ENCODE measurements at places on chromosomes 2 and 18.

- no peak for DNase-seq
Measured at GRCh38 chr18:35730691-35731370, 149.3 kb downstream of the GALNT1 start.

DNA sequence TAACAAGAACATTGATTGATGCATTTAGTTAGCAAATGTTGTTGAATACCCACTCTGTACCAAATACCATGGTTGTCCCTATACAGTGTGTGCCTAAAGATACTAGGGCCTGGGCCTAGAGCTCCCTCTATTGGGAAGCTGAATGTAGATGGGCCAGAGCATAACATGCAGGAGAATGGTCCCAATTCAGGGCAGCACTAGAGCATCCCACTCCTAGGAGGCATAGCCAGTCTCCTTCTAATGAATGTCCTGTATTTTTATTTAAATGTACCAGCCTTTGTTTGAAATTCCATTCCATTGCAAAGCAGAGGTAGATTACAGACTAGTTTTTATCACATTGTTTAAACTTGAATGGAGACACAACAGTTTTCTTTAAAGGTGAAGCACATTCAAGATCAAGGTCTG lies 90.6 kb downstream of the FEZ2 start:
- no peak for DNase-seq

GRCh38 chr2:78024996-78025395 lies 502.8 kb upstream of the LRRTM4 start:
- no peak for DNase-seq

DNA sequence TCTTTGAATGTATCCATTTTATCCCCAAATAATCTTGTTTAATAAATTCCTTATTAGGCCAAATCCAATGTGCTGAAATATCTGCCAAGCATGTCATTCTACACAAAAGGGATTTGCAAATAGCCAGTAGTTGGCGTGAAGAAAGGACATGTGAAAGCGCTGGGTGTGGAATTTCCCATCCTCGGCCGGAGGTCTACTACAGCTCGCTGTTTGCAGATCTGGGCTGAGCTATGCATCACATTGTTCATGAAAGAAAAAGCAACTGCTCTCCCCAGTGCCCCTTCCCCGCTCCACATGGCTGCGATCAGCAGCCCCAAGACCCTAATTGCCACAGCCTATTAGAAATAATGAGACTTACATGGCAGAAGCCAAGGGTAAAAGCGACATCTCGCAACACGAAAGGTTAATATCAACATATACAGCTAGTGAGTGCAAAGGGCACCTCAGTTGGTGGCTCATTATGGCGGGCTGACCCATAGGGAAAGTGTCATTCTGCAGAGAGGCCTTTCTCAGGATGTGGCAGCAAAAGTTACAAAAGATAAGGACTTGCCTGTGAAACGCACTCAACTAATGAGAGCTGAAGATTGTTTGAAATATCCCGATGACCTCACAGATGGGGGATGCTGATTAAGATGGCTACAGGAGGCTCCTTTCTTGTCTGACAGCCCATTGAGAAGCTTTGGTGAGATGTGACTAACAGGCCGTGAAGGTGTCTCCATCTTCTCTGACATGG lies 126.9 kb upstream of the CYP1B1 start:
- DNase-seq = no peak

DNA sequence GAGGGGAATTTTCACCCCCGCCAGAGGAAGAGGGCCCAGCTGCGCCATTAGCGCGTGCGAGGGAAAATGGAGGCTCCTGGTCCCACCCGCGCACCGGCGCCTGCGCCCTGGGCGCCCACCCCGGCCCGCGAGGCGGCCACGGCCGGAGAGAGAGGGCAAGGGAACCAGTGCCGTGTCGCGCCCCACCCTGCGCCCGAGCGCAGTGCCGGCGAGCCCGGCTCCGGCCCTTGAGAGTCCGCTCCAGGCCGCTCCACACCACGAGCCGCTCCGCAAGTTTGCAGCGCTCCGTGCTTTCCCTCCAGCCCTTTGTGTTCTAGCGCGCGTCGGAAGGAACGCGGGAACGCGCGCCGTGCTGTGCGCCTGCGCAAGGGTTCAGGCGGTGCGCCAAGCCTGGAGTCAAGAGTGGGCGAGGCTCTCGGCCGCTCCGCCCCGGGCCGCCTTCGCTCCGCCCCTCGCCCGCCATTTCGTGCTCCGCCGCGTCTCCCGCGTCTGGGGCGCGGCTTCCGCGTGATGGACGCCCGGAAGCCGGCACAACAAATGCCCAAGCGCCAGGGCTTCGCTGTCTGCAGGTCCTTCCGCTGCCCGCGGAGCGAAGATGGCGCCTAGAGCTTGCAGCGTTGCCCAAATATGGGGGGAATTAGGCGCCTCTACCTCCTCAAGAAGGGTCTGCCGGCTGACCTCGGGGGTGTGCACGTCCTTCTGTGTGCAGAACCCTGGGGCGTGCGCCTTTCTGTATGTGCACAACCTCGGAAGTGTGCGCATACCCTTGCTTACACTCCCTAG lies 46.1 kb upstream of the PTMA start:
- peak; percentile 91 for DNase-seq

- no peak for DNase-seq
Measured at GRCh38 chr2:105449076-105449475, 50.2 kb upstream of the FHL2 start.

DNA sequence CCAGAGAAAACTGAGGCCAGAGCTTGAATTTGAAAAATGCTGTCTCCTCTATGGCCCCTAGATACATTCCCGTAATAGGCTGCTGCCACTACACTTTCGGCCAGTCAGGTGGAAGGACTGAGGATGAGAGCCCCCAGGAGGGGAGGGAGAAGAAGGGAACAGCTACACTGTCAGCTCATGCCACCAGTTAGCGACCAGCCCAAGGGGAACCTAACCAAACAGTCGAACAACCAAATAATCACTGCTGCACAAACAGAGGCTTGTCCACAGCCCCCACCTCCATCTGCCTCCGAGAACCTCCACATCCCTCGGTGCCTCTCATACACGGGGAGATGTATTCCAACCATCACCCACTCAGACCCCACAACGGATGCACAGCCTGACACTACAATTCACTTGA lies 7.3 kb downstream of the ZNF516 start:
- DNase-seq = no peak

DNA sequence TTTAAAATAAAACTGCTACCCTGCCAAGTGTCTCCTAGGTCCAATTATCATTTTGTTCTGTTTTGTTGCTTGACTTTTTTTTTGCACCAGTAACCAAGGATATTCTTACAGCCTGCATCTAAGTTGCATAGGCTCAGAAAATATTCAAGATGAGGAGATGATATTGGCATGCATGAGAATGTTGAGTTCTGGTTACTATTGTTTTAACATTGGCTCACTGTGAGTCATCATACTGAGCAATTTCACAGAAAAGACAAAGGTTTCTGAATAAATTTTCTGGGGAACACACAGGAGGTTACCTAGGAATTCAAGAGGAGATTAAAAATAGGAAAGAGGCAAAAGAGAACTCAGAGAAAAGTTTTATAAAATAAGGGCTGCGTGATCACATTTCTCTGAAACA lies 84.8 kb upstream of the POU3F3 start:
- DNase-seq = no peak

GRCh38 chr18:62348474-62348873 lies 23.4 kb downstream of the TNFRSF11A start:
- DNase-seq = no peak

- no peak for DNase-seq
Measured at GRCh38 chr2:207930747-207931146, 94.6 kb downstream of the PLEKHM3 start.

GRCh38 chr2:85714841-85715240 lies 20.7 kb downstream of the GNLY start:
- DNase-seq = no peak

GRCh38 chr2:15074751-15075700 lies 442.5 kb downstream of the LRATD1 start:
- DNase-seq = no peak

DNA sequence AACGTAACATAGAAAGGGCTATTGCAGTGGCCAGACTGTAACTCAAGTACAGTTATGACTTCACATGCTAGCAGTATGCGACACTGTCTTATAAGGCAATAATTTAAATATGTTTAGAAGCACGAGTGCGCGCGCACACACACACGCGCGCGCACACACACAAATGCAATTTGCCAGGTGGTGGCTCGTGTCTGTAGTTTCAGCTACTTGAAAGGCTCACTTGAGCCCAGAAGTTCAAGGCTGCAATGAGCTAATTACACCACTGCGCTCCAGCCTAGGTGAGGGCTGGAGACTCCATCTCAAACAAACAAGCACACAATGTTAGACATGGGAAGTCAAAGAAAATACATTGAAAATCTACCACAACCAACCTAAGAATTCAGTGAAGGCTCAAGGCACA lies 103.7 kb downstream of the USP34 start:
- no peak for DNase-seq

- DNase-seq = no peak
Measured at GRCh38 chr2:171327043-171327496, 106.7 kb downstream of the METTL8 start.

DNA sequence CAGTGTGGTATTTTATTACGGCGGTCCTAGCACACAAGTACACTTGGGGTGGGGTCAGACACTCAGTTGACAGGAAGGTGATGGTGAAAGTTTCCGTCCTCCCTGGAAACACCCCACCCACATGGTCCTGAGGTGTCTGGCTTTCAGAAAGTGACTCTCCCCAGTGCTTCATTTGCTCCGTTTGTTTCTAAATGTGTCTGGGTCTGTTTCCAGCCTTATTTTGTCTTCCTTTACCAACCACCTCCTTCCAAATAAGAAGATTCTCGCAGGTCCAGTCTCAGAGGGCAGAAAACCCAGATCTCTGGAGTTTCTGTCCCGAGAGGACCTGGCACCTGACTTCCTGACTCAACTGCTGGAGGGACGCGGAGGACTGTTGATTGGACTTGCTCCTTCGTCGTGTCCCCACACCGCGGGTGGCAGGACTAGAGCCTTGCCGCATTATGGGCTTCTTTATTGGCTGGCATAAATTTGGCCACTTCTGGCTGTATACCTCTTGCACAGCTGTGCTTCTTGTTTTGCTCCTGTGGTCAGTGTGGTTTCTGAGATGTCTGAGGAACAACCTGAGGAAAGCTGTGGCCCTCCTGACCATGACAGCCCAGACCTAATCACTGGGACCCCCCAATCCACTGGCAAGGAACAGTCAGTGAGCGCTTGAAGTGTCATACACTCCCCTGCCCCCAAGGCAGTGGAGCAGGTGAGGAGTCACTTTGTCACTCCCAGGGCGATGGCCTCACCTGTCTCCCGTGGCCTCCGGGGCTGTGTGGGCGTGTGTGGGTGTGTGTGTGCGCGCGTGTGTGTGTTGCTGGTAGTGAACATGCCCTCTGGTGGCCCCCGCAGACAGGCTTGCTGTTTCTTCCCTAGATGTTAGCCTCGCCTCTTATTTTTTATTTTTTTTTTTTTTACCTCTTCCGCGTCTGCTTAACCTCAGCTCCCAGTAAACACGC lies 45.6 kb downstream of the MEX3C start:
- peak; percentile 30 for DNase-seq

GRCh38 chr2:195337597-195337996 lies 319.4 kb upstream of the SLC39A10 start:
- no peak for DNase-seq

DNA sequence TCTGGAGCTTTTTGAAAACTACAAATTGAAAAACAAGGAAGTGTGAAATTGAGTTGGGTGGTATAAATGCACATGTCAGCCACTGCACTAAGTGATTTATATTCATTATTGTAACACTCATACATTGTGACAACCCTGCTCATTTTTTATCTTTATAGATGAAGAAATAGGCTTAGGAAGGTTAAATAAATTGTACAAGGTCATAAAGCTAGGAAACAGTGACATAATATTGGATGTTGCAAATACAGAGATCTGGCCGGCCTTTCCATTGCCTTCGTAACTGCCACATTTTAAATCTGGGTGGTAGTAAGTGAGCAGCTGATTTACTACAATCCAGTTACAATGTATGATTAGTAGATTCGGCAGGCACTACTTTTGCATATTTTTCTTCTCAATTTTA lies 76.6 kb upstream of the LPIN2 start:
- DNase-seq = no peak

DNA sequence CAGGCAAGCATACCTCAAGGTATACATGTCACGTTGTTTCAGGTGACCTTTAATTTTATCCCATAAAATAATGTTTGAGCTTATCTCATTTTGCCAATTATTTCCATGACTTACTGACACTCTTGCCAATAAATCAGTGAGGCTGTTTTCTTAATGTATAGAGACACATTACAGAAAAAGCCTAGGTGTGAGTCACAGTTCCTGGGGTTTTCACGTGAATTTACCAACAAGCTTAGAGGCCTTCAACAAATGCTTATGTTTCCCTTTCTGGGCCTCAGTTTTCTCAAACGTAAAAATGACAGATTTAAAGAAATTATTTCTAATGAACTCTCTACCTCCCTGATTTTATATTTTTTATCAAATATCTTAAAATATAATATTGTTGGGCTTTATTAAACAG lies 517.5 kb upstream of the SPHKAP start:
- DNase-seq = no peak

GRCh38 chr2:38178119-38178518 lies 102.2 kb upstream of the CYP1B1 start:
- no peak for DNase-seq

DNA sequence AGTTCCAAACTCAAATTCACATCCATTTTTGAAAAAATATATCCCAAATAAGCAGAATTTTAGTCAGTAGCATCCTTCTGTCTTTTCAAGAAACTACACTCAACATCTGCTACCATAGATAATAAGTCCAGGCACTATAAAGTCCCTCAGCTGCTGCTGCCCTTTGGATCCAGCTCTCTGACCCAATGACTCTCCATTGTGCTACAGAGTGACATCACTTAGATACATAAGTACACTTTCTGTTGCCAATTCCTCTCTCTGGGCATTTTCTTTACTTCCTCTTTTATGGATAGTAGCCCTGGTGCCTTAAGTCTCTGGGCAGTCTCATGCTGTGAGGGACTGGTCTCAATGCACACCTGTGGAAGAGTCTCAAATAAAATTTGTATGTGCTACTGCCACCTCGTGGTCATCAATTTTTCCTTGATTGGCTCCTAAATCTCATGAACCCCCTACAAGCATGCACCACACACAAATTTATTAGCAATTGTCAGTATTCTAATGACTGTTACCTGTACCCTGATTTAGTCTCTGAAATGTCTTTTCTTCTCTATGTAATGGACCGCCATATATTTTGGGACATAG lies 219.2 kb downstream of the LRP1B start:
- DNase-seq = no peak

DNA sequence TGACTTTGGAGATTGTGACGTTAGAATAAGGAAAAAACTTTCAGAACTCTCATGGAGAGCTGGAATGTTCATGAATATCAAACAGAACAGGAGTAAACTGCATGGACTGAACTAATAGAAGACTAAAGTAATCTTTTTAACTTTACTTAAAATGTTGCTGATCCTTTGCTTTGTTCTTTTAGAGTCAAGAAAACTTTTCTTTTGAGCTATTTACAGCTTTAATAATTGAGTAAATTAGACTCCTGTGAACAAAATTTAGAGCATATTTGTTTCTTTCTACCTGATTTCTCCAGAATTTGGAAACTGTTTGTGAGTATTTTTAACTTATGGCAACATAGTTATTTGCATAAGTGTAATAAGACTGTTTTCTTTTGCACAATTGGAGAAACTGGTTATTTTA lies 146.3 kb downstream of the CDCA7 start:
- no peak for DNase-seq
